ENCODE measurements at places on chromosomes 4 and X.
A peak's percentile ranks its signal among the peaks of the same experiment; 100 is the strongest.

DNA sequence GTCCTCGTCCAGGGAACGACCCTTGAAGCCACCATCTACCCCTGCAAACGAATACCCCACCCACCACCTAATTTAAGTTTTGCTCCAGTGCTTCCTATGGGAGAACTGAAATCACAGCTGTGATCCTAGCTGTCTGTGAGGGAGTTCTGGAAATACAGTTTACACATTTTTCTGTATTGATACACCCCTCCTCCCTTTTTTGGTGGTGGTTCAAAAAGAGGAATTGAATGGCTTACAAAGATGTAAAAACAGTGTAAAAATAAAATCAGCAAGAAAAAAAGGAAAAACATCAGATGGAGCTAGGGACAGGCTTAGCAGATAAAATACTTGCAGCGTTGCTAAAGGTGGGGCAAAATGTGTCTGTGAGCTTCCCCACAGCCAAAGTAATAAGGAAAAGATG, 86.6 kb downstream of the SORCS2 start:
- DNase-seq = no peak

DNA sequence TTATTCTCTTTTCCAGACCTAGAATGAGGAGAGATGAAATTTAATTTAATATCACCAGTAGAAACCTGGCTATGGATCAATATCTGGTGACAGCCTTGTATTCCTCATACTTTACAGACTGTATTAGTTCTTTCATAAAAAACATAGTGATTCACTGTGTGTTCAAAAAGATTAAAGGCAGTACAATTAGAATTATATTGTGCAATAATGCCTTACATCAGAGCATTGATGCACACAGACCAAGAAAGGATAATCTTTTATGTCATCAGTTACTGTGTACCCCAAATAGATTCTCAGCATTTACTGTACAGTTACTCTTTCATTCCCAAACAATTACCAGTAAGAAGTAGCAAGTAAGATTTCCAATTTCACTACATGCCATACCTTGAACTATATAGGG, 260.5 kb upstream of the ANXA10 start:
- DNase-seq = no peak

GRCh38 chr4:152443859-152444258, 92.0 kb downstream of the FBXW7 start:
- no peak for DNase-seq

DNA sequence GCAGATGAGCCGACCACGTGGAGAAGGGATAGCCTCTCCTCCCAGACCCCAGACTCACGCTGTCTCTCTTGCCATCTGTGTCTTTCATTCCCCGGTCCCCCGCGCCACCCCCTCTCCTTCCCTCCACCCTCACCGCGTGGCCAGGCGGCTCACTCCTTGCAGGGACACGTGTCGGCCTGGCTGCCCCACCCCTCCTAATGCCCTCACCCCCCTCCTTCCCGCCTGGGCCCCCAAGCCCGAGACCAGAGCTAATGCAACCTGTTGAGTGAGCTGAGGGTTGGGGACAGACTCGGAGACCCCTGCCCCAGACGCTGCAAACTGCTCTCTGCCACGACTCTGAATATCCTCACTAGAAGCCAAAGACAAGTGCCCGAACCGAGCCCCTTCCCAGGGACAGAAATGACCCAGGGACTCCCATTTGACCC, 1.8 kb downstream of the SLC38A5 start:
- no peak for DNase-seq

DNA sequence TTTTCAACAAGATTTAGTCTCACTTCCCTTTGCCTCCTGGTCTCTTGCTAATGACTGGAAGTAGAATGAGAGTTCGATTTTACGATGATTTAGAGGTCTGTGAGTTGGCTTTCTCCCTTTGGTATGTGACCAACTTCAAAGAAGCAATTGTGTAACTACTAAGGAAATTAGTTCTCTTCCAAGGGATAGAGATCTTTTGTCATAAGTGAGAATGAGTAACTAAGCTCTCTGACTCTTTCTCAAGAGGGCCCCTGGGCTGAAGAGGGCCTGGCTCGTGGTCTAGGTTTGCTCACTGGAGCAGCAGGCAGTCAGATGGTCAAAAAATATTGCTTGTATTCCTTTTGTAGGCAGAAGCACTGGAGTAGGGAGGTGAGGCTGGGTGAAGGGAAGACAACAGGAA, 176.3 kb downstream of the ENOX2 start:
- no peak for DNase-seq

- DNase-seq = no peak
Observed at GRCh38 chrX:84192006-84192405, 4.0 kb upstream of the RPS6KA6 start.

- no peak for DNase-seq
Observed at GRCh38 chr4:156654410-156654809, 317.2 kb downstream of the PDGFC start.

GRCh38 chr4:28557755-28558154, 1697.1 kb downstream of the STIM2 start:
- DNase-seq = no peak

DNA sequence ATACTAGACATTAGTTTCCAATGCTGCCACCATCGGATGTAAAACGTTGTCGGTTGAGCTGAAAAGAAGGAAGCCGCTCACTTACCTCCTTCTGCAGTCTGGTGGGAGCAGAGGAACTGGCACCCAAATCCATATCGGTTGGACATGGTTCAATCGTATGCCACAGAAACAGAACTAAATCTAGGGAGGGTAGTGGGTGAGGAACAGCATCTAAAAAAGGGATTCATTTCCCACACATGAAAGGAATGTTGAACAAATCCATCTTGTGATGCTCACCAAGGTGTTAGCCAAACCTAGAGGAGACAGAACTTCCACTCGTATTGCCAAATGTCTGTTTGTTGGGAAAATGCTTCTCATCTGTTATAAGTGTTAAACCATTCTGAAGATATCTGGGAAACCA, 532.7 kb downstream of the NLGN4X start:
- DNase-seq = no peak

DNA sequence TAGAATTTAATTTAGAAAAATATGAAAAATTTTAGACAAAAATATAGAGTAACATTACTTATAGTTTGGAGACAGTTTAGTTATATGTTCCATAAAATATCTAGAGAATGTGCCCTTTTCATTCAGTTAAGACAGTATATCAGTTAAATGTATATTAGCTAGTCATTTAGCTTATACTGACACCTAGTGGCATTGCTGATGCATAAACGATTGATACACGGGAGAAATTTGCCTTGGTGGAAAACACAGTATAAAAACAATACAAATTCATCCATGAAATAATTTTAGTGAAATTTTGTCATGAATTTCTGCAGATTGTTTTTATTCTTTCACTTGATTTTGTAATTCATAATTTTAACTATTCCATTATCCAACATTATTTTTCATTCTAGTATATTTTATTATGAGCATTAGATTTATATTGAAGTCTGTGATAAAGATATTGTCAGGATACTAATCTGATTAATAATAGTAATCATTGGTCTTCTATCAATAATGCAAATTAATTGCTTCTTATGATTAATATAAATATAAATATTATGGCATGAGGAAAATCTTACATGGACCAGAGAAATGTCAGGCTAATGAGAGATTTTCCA, 219.0 kb downstream of the TLL1 start:
- DNase-seq = peak; percentile 14

GRCh38 chr4:177301126-177301639, 8.5 kb upstream of the NEIL3 start:
- no peak for DNase-seq

GRCh38 chrX:24371391-24371972, 11.0 kb downstream of the SUPT20HL1 start:
- no peak for DNase-seq
